ENCODE measurements at places on chromosomes 7 and 10.

- no peak for DNase-seq
Observed at GRCh38 chr7:32167815-32168214, 97.6 kb upstream of the PDE1C start.

GRCh38 chr7:121578669-121579068, 182.6 kb upstream of the FAM3C start:
- DNase-seq: no peak

DNA sequence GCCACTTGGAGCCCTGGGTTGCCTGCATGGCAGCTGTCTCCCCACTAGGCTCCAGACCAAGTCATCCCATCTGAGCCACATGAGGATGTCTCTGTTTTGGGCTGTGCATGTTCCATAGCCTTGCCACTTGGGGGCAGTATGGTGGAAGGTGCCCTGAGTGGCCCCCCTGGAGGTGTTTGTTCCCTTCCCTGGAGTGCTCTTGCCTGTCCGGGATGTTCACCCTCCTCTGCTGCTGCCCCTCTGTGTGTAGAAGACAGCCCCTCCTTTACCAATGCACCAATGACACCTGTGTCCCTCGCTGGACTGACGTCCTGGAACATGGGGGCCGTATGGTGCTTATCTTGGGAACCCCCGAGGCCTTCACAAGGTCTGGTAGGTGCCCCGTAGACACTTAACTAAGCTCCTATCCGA, 100.2 kb downstream of the ACTR3B start:
- no peak for DNase-seq

DNA sequence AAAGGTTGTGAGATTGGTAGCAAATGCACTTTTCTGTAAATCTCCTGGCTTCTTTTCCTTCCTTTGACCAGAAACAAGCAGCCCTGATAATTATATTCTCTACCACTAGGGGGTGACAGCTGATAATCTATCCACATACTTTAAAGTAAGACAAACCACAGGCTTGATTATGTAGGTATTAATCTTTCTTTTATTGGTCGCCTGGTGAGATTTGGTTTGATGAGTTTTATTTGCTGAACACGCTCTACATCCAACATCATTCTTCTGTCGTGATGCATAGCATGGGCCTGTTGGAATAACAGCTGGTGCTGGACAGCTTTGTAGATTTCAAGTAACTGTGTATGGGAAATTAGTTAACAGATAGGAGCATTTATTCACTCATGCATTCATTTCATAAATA, 63.5 kb downstream of the ZNF365 start:
- peak; percentile 0 for DNase-seq

DNA sequence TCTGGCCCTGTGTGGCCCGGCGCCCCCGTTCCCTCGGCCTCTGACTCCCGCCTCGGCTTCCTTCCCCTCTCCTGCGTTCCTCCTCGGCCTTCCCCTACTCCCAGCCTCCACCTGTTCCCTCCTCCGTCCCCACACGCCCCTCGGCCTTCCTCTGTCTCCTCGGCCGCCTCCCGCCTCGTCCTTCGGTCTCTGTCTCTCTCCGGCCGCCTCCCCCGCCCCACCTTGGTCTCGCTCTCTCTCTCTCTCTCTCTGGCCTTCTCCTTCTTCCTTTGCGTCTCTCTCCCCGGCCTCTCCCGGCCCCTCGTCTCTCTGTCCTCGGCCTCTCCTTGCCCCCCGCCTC, 588 bp downstream of the GET4 start:
- no peak for DNase-seq

DNA sequence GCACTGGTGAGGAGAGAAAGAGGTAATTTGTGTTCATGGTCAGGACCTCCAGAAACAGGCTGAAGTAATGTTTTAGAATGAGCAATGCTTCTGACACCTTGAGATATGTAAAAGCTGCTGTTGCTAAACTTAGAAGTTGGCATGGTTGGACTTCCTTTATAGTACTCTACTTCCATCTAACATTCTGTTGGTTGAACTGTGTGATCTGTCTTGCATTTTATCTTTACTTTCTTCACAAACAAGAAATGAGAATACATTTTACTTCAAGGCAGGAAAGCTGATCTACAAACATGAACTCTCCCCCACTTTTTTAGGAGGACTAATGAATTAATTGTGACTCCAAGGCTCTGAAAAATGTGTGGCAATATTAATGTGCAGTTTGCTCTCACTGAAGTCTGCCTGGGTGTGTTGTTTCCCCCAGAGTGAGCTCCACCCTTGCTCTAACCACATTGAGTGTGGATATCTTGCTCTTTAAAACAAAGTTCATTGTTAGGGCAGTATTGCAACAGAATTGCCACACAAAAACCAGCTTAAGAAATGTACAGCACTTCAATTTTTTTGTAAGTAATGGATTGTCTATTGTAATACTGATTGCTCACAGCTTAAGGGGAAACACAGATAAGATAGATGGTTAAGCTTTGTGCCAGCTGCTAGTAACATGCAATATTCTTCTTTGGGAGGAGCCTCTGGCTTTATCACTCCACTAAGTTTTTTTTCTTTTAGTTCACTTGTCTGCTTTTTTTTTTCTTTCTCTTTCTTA, 69.0 kb downstream of the ADD3 start:
- DNase-seq: no peak

DNA sequence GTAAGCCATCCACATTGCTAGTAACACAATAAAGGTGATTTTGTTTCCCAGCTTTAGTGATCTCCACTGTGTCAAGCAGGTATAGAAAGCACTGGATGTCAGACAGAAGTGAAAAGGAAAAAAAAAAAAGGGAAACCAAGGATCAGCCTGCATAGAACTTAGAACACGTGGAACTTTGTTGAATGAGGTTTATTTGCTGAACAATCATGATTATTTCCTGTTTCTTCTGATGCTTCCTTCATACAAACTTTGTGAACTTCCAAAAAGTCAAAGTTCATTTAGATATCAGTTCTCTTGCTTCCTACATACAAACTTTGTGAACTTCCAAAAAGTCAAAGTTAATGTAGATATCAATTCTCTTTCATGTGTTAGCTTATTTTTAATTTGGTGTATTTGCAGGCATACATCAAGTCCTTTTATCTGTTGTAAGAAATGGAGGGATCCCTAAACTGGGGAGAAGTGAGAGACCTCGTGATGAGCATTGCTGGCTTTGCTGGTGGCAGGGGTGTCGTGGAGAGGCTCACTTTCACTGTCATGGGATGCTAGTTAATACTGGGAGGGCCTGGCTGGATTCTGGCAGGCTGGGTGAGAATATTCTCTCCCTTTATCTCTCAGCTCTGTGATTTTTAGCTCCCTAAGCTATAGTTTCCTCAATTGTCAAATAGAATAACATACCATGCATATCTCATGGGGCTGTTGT, 298.4 kb downstream of the INHBA start:
- no peak for DNase-seq

DNA sequence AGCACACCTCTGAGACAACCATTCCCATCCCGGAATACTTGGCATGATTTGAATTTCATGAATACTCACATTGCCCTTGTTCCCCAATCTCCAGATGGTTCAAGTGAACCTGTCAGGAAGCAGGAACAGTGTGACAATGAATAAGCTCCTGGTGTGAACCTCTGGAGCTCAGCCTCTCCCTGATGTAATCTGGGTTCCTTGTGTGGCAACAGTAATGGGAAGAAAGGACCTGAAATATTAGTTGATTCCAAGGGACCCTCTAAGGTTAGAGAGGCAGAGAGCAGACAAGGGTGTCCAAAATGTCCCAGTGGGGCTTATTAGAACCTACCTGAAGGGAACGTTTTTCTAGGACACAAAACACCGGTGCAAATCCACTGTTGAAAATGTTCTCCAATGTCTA, 8.5 kb downstream of the OR2A7 start:
- no peak for DNase-seq

GRCh38 chr10:117216611-117217195, 19.4 kb downstream of the KCNK18 start:
- DNase-seq: peak; percentile 31

Data from NCI-H1092 (cell line).